ENCODE measurements at places on chromosomes 7 and 10.

DNA sequence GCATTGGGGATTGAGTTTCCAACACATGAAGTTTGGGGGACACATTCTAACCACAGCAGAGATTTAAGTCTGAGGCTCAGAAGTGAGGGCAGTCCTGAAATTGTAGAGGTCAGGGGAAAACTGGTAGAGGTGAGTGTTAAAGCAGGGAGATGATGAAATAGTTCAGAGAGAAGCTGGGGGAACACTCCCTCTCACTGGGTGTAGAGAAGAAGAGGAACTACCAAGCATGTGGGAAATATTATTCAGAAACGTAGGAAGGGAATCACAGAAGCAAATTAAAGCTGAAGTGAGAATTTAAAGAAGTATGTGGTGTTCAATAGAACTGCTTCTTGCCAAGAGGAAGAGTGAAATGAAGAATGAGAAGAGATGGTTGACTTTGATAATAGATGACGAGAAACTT, 121.5 kb upstream of the FAM3C start:
- no peak for DNase-seq

GRCh38 chr10:98486421-98486820, 39.7 kb upstream of the HPS1 start:
- no peak for DNase-seq

GRCh38 chr7:86181474-86181873, 462.2 kb upstream of the GRM3 start:
- no peak for DNase-seq

DNA sequence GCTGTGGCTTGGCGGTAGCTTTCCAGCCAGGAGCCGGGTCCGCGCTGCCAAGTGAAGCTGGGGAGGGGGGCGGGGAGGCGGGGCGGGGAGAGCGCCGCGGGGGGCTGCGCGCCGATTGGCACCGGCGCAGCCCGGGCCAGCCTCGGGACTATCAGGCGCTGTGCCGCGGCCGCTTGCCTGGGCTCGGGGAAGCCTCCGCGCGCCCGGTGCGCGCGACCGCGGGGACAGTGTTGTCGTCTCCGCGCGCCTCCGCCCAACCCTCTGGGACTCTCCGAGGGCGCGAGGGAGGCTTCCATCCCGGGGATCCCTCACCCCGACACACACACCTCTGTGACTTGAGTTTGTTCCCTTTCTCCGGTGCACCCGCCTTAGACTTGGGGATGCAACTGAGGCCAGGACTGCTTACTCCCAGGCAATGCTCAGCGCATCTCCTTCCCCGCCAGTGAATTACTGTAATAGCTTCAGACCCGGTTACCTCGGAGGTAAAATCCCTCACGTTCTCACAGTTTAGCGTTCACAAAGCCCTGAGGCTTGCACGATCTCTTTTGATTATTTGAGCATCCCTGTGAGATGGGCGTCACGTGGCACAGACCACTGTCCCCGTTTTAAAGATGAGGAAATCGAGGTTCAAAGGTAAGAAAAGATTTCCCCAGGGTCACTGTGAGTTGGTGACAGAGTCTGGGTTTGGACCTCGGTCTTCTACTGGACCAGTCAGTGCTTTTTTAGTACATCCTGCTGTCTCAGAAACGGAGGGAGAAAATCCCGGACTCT, at the start of gene NKX1-2:
Gene NKX1-2 (minus strand): TSS at position 24 of the 771 bp plus-strand sequence. CDS start 92 bp downstream, outside the sequence.
- no peak for DNase-seq

DNA sequence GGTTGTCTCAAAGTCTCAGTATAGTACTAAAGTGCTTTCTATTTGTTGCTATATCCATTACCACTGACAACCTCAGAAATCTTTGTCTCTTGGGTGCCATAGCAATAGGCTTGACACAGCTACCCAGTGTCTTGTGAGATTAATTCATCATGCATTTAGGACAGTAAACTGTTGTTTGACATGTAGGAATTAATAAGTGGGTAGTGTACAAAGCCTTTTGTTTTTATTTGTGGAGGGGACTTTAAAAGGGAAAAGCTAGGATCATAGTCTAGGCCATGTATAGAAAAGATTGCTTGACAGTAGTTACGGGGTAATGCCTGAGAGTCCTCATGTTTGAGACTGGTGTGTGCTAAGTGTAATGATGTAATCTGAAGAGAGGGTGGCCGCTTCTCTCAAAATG, 102.6 kb upstream of the AGR3 start:
- DNase-seq, result no peak

GRCh38 chr7:13108061-13108460, 420.6 kb downstream of the ARL4A start:
- DNase-seq, result no peak

- no peak for DNase-seq
Measured at GRCh38 chr10:103652599-103653281, 159.2 kb downstream of the NEURL1 start.

DNA sequence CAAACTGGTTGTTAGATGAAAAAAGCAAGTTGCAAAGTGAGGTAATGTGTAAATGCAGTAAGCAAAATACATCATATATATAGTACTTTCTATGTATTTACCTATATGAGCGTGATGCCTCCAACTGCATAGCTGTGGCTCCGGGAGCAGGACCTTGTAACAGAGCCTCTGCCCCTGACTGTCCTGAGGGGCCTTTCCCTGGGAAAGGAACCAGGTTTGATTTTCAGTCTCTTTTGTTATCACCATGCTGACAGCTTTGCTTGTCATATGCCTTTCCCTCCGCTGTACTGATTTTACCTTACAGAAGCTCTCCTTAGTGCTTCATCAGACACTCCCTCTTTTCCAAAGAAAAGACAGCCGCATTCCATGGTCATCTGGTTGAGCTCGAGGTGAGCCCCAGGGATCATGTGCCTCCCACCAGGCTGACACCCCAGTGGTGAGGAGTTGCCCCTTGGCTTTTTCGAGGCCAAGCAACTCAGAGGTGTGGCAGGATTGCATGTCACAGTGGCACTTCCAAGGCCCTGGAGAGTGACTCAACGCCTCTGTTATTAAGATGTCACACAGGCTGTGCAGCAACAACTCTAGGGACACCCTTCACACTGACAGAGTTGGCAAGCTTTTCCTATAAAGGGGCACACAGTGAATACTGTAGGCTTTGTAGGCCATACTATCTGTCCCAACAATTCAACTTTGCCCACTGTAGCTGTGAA, 78.9 kb downstream of the ALOX5 start:
- DNase-seq, result no peak

GRCh38 chr7:44477063-44477830, 13.2 kb downstream of the NUDCD3 start:
- peak; percentile 77 for DNase-seq

DNA sequence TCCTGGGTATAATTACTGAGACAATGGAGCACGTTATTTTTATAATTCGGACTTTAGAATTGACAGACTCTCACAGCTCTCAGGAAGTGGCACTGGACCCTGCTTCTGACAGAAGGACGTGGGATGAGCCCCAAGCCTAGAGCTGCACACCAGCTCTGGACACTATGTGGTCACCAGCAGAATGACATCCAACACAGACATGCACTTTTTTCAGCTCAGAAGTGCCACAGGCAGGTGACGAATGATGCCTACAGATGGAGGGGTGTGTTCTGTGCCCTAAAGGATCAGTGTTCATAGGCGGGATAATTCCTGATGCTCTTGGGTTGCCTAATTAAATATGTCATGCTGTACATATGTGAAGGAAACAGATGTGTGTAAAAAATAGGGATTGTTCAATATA, 87.9 kb downstream of the VIPR2 start:
- no peak for DNase-seq

- peak; percentile 89 for DNase-seq
Measured at GRCh38 chr7:51160990-51161615, 155.5 kb downstream of the COBL start.

- DNase-seq, result no peak
Measured at GRCh38 chr7:157926521-157927150, 589.8 kb downstream of the DNAJB6 start.

DNA sequence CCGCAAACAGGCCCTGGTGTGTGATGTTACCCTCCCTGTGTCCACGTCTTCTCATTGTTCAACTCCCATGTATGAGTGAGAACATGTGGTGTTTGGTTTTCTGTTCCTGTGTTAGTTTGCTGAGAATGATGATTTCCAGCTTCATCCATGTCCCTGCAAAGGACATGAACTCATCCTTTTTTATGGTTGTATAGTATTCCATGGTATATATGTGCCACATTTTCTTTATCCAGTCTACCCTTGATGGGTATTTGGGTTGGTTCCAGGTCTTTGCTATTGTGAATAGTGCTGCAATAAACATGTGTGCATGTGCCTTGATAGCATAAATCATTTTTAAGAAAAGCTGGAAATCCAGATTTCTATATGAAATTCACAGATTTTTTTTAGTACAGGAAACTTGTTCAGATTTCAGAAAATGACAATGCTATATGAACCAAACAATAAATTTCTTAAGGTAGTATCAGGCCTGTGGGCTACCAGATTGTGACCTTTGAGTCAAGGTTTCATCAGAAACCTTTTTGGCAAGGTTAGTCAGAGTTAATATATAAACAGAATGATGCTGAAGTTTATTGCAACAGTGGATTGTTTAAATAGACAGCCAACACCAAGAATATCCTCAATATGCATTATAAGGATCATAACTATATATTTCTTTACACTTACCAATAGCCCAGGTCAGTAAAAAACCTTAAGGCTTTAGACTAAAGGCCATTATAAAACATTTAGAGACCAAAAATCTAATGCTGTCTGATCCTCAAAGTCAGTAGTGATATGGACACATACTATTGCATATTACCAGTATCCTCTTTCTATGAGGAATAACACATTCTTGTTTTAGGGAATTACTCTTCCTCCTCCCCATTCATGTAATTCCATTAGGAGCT, 68.7 kb upstream of the PAPSS2 start:
- DNase-seq, result no peak

GRCh38 chr7:141023295-141023694, 8.5 kb upstream of the MRPS33 start:
- no peak for DNase-seq

GRCh38 chr10:33815776-33816175, 481.3 kb upstream of the NRP1 start:
- DNase-seq, result no peak

DNA sequence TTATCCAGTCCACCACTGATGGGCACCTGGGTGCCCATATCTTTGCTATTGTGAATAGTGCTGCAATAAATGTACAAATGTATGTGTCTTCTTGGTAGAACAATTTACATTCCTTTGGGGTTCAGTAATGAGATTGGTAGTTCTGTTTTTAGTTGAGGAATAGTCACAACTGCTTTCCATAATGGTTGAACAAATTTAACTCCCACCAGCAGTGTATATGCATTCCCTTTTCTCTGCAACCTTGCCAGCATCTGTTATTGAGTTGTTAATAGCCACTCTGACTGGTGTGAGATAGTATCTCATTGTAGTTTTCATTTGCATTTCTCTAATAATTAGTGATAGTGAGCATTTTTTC, 27.8 kb downstream of the COA1 start:
- no peak for DNase-seq

GRCh38 chr7:116942504-116942903, 10.8 kb upstream of the ST7 start:
- no peak for DNase-seq

- peak; percentile 66 for DNase-seq
Measured at GRCh38 chr7:28458732-28459131, 46.4 kb downstream of the CREB5 start.

DNA sequence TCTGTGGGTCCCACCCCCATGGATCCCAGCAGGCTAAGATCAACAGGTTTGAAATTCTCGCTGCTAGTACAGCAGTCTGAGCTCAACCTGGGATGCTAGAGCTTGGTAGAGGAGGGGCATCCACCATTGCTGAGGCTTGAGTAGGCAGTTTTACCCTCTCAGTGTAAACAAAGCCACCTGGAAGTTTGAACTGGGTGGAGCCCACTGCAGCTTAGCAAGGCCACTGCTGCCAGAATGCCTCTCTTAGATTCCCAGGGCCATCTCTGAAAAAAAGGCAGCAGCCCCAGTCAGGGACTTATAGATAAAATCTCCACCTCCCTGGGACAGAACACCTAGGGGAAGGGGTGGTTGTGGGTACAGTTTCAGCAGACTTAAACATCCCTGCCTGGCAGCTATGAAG, 190.0 kb upstream of the CACNA2D1 start:
- DNase-seq, result no peak
